ENCODE measurements at places on chromosomes 3 and 15.

GRCh38 chr3:183254487-183255347 is 1.7 kb downstream of the B3GNT5 start:
- DNase-seq = no peak

DNA sequence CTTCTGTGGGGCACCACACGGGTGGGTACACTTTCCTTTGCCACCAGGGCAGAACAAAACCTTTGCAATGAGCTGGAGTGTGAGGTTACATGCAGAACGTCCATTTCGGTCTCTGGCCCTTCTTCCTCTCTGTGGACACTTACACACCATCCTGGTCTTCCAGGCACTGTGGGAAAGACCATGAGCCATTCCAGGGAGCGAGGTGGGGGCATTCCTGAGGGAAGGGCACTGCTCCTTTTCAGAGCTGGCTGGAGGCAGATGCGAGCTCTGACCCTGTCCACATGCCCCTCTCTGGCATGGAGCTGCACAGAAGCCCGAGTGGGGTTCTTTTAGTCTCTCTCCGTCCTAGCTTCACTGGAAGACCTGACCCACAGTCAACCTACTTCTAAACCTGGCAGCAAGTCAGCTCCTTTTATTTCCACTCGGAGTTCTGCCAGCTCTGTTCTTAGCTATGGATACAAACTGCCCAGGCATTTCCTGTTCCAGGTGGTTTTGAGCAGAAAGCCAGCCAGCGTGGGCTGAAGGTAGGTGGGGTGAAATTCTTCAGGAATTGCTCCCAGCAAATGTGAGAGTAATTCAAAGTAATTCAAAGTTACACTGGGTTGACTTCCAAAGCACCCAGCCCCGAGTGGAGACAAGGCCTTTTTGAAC is 281.4 kb downstream of the ADAMTS17 start:
- DNase-seq = no peak

DNA sequence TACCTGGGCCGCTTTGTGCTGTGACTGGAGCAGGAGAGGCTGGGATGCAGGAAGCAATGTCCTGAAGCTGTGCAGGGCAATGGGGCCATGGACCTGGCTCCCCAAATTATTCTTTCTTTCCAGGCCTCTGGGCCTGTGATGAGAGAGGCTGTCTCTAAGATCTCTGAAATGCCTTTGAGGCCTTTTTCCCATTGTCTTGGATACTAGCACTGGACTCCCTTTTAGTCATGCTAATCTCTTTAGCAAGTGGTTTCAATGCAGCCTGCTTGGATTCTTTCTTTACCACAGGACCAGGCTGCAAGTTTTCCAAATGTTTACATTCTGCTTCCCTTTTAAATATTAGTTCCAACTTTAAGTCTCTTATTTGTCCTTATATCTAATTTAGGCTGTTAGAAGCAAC is 64.8 kb upstream of the SGO1 start:
- DNase-seq = no peak

GRCh38 chr15:65981837-65982626 is 112.7 kb downstream of the RAB11A start:
- no peak for DNase-seq

GRCh38 chr3:126959921-126960603 is 22.9 kb upstream of the PLXNA1 start:
- DNase-seq = no peak

- DNase-seq = no peak
Measured at GRCh38 chr3:195066441-195066841, 204.5 kb downstream of the XXYLT1 start.

DNA sequence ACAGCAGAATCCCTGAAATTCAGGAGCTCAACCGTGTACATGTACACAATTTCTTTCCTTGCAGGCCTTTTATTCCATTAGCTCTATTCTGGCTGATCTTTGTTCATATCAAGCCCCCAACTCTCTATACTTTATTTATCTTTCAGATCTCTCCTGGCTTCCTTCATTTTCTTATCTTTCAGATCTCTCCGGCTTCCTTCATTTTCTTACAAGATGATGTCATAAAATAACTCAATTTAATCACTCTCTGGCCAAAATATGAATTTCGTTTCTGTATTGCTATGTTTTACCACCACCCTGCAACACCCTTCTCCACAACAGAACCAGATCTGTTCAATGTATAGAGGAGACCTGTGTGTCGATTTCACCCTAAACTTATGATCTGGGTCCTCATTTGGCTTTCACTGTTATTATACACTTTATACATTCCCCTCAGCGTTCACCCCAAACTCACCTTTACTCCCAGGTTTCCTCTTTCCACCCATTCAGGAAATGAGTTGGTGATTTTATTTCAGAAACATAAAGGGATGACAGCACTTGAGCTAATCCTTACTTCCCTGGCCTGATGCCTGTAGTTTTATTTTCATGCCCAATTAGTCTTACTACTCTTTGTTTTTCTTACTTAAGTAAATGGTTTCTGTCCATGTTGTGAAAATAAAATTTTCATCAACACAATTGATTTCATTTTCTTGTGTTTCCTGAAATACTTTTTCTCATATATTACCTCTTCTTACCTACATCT is 195.5 kb downstream of the BCHE start:
- no peak for DNase-seq

GRCh38 chr3:56997675-56998074 is 62.8 kb upstream of the SPATA12 start:
- DNase-seq = no peak

DNA sequence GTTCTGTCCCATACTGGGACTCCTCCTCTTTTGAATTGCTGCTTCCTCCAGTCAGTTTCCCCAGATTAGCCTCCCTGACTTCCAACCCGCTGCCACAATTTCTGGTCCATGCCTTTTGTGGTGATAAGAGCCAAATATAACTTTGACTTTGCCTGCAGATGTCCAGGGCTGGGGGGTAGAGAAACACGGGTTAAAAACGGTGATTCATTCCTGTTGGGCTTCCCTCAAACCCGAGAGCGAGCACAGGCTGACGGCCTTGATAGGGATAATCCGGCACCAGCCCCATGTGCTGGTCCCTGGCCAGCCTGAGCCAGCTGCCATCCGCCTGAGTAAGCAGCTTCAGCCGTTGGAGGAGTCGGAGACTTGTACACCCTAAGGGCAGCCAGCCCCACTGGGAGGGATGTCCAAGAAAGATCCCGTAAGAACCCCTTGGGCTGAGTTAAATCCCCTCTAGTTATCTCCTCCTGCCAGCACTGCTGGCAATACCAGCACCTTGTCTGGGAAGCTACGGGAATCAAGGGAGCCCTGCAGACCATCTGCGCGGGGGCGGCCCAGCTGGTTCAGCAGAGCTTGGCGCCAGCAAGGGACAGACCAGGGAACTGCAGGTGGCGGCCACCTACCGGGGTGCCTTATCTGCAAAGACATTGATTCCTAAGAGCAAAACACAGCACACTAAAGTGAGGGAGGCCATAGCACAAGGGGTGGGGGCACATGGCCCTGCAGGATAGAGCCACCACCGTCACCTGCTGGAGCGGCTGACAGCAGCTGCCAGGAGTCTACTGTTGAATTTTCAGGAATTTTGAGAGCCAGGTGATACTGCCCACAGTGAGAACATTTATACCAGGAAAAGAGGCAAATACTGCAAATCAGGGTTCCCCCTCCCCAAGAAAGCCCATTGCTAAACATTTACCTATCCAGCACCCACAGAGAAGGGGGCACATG is 18.1 kb downstream of the CSPG4 start:
- no peak for DNase-seq

All from NCI-H2107 (cell line).